ENCODE measurements at places on chromosomes 6 and 20.
A peak's percentile ranks its signal among the peaks of the same experiment; 100 is the strongest.

DNA sequence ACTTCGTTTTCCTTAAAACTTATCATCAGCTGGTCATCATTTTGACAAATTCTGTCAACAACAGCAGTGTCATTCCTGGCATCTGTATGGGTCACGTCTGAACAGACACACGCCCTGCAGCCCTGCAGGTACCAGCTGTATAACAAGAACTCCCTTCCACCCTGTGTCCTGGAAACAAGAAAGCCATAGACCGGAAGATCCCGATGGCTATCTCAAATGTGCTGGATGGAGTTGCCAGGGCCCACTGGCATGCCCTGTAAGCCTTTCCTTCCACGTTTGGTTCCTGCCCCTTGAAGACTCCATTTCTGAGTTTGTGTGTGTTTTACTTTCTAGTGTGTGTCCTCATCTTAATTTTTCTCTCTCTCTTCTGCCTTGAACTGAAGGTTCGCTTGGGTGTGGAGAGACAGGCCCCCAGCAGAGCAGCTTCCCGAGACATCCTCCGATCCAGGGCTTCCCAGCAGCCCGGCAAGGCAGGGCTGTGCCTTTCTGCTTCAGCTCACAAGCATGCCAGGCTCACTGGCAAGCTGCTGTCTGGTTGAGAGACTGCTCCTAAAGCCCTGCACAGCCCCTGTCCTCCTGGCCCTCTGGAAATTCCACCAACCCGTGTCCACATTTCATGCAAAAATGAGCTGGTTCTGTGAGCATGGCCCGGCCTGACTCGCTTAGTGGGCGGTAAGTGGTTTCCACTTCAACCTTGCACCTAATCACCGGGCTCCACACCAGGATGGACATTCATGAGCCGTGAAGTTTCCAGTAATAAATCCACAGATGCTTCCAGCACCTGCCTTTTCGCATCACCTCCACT is 8.7 kb downstream of the GFRA4 start:
- peak; percentile 81 for DNase-seq

GRCh38 chr6:137914530-137915193 is 47.6 kb downstream of the TNFAIP3 start:
- DNase-seq, result no peak

GRCh38 chr6:52399511-52400312 is 20.4 kb upstream of the EFHC1 start:
- DNase-seq, result peak; percentile 27

DNA sequence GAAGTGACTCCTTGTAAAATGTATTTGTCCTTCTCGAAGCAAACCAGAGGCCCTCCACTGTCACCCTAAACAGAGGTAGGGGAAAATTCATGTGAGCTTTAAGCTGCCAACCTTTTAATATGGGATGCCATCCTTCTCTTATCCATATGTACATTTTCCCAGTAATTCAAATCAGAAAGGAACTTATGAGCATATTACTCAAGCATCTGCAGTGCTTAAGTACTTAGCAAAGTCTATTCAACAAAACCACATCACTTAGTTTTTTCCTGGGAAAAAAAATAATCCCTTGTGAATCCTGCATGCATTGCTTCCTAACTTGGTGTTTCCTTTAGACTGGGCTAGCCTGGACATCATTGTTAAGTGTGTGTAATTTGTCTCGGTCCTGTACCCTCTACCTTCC is 132.2 kb downstream of the LPA start:
- DNase-seq, result no peak

DNA sequence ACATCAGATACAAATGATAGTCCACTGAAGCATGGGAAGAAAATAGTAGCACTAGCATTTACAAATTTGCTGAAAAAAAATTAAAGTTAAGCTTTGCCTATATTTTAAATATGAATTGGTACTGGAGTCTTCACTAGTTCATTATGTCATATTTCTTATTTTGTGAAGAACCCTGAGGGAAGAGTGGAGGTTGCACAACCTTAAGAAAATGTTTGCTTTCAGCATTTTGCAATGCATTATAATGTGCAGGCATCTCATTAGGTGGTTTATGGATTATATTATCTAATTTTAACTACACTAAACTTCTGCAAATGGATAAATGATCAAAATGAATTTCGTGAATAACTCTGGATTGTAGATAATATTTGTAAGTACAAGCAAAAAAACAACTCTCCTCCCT is 390.8 kb upstream of the HS3ST5 start:
- DNase-seq, result no peak

DNA sequence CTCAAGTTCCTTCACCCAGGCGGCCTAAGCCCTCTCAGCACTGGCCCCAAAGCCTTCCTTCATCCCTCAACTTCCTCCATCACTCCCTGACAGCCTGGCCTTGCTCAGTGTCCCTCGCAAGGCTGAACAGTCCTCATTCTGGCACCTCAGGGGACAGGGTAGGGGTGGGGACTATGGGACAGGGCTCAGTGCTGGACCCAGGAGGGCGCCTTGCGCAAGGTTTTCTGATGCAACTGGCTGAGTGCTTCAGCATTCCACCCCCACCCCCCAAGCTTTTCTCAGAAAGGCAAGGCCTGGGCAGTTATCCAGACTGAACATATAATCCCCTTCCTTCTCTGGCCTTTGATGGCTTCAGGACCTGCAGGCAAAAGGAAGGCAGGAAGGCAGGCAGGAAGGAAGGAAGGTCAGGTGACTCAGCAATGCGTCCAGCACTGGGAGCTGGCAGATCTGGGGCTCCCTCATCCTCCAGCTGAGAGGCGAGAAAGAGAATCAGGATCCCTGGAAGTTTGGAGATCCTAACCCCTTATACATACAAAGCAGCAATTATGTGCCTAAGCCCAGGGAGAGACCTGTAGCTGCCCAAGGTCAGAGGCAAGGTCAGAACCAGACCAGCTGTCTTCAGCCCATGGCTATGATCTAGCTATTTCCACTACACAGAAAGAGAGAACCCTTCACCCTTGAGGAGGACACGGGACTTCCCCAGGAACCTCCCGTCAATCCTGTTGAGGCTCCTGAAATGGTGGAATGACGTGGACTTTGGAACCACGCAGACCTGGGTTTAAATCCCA is 8.6 kb upstream of the TRIB3 start:
- no peak for DNase-seq

- no peak for DNase-seq
Observed at GRCh38 chr6:160861824-160862223, 129.7 kb upstream of the MAP3K4 start.

DNA sequence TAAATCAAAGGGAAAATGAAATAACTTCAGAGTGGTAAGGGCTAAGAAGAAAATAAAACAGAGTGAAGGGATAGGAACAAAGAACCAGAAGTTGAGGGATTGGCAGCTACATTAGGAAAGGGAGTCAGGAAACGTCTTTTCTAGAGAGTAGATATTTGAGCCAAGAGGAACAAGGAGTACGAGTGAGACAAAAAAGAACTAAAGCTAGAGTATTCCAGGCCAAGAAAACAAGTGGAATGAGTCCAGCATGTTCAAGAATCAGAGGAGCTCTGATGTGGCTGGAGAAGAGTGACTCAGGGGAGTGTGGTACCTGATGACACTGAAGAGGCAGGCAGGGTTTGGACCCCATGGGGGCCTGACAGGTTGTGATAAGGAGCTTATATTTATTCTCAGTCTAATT is 66.3 kb downstream of the CEP162 start:
- DNase-seq, result no peak

- DNase-seq, result no peak
Observed at GRCh38 chr20:56698749-56699148, 69.6 kb downstream of the TFAP2C start.

DNA sequence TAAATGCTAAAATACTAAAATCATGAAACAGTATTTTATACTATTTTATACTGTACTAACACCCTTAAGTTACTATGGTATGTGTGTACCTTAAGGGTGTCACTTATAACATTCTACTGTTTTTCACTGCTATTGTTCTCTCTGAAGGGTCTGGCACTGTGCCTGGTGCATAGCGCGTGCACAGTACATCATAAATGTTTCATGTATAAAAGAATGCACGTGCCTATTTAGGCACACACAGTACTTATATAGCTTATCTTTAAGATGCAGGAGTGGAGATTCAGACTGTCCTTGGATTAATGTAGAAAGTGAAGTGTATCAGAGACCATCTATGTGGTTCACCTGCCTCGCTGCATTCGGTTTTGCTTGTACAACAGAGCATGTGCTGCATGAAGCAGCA is 64.0 kb upstream of the SGK1 start:
- DNase-seq, result no peak

GRCh38 chr20:15976047-15976736 is 597.1 kb downstream of the KIF16B start:
- DNase-seq, result no peak

- peak; percentile 51 for DNase-seq
Observed at GRCh38 chr20:46767127-46767761, 57.8 kb downstream of the SLC2A10 start.
